HuH-7 (cell line): ENCODE measurements at places on chromosomes 13 and 19.

GRCh38 chr13:43088093-43088511 lies 64.7 kb downstream of the DNAJC15 start:
- DNase-seq = no peak

DNA sequence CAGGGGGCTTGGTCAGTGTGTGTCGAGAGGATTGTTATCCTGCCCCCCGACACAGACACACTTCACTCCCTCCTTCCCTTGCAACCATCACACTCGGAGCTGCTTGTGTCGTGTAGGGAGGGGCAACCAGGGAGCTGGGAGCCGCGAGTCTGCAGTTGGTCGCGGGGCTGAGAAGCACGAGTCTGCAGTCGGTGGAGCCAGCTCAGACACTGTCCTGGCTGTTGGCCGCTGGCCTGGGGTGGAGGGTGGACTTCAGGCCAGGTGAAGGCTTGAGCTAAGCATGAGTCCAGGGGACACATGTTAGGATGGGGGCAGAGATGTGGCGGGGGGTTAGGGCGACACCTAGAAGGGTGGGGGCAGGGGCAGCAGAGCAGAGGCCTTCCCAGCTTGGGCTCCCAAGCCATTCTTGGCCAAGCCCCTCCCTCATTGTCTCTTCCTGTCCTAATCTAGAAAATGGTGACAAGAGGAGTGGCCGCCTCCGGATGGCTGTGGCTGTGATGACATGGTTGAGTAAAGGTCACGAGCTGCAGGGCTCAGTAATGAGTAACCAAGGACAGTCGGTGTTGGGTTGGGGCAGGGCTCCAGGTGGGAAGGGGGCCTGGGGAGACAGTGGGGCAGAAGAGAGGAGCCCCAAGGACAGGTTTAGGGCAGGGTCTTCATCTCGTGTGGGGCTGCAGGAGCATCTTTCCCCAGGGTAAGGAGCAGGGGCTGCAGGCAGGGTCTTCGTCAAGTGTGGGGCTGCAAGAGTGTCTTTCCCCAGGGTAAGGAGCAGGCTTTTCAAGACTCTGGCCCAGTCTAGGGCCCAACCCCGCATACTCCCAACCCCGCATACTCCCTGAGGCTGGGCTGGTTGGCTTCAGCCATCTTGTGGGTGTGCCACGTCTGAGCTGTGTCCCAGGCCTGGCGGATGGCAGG lies 8.6 kb downstream of the PPP5C start:
- DNase-seq = peak; percentile 80

DNA sequence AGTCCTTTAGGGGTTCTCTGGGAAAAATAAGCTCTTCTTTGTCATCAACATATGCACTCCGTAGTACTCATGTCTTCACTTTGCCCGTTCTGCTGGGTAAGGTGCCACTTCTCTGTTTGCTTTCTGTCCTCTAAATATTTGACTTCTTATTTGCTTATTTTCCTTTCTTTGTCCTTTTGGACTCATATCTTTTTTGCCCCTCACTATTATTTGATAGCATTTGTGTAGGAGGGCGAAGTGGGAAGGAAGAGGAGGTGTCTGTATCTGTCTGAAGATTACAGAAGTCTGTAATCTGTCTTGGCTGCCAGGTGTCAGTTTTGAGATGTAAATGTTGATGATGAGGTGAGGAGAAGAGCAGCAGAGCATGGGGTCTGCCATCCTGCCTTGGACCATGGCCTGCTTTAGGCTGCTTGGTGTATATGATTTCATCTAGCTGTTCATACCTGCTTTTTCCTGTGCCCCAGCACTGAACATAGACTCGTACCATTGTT lies 30.8 kb downstream of the USPL1 start:
- DNase-seq = no peak

DNA sequence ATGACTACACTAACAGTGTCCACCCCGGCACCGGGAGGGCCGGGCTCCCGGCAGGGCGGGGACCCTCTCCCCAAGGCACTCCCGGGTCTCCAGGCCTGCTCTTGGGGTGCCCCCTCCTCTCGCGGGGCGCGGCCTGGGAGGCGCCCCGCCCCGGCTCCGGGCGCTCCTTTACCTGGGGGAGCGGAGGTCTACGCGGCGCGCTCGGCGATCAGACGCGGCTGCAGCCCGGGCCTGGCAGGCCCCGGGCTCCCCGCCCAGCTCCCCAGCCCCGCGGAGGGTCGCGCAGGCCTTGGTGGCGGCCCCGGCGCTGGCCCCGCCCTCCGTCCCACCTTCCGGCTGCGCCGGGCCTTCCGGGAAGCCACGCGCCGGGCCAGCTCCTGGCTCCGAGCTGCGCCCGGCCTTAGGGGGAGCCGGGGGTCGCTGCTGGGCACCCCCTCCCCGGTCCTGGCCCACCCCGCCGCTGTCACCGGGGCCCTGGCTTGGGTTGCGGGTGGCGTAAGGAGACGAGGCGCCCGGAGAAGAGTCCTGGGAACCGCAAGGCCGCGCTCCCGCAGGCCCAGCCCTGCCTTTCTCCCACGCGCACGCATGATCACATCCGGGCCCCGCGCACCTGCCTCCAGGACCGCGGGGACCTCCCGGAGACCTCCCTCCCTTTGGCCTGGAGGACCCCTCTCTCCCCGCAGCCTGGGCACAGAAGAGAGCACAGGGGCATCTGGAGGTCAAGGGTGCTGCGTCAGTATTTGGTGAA lies at the start of gene C19orf12:
C19orf12 (minus strand) TSS at position 309 of the 748 bp plus-strand sequence. CDS start 6,848 bp downstream, outside the sequence.
- peak; percentile 74 for DNase-seq

GRCh38 chr19:408441-408901 lies 476 bp downstream of the C2CD4C start:
- DNase-seq = no peak

DNA sequence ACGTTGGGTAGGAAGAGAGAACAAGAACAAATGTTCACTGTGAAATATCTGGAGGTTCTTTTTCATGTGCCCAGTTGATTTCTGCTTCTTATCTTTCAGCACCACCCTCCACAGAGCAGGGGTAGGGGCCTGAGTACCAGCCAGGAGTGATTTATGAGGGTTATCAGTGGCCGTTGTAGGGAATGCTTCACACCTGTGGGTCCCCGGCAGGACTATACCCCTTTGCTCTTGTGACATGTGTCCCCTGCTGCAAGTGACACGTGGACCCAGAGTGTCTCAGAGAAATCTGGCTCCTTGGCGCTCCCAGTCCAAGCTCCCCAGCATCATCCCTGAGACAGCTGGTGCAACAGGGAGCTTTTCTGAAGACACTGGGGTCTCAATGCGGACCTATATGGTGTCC lies 29.7 kb downstream of the SIAH3 start:
- DNase-seq = no peak

GRCh38 chr19:38665950-38666662 lies 18.7 kb downstream of the ACTN4 start:
- DNase-seq = no peak

- no peak for DNase-seq
Measured at GRCh38 chr13:106997696-106998095, 429.8 kb upstream of the ARGLU1 start.

GRCh38 chr19:38142176-38143035 lies 81.6 kb downstream of the DPF1 start:
- DNase-seq = peak; percentile 87
